ENCODE measurements at places on chromosomes 6 and 20. TPM values are rescaled to one million over a fixed set of nuclear protein-coding genes. Genes with fewer than 3 reads are reported as not detected.

- no peak for DNase-seq
Observed at GRCh38 chr6:68958327-68958726, 323.2 kb downstream of the ADGRB3 start.

- DNase-seq, result no peak
Observed at GRCh38 chr6:160095146-160095845, 26.3 kb upstream of the SLC22A1 start.

DNA sequence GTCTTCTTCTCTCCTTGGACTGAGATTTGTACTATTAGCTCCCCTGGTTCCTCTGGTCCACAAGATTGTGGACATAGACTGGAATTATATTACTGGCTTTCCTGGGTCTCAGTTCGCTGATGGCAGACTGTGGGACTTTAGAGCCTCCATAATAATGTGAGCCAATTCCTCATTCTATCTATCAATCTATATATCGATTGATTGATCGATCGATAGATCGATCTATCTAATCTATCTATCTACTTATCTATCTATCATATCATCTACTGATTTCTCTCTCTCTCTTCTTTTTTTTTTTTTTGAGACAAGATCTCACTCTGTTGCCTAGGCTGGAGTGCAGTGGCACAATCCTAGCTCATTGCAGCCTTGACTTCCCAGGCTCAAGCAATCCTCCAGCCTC lies 51.5 kb upstream of the DDR1 start:
- no peak for DNase-seq

DNA sequence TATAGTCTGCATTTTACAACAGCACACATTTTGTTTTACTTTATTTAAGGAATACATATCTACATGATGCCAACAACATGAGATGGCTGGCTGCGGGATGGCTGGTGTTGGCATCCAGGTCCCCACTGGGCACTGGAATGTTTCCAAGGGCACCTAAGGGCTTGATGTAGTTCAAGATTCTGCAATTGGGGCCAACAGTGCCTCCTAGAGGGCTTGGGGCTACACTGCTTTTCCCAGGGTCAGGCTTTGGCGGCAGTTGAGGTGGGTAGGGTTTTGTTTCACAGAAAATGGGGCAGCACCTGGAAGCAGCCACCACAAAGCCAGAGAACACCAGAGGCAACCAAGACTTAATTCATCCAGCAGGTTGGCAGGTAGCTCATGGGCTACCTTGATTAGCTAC lies 202.2 kb upstream of the PRND start:
- DNase-seq, result no peak

DNA sequence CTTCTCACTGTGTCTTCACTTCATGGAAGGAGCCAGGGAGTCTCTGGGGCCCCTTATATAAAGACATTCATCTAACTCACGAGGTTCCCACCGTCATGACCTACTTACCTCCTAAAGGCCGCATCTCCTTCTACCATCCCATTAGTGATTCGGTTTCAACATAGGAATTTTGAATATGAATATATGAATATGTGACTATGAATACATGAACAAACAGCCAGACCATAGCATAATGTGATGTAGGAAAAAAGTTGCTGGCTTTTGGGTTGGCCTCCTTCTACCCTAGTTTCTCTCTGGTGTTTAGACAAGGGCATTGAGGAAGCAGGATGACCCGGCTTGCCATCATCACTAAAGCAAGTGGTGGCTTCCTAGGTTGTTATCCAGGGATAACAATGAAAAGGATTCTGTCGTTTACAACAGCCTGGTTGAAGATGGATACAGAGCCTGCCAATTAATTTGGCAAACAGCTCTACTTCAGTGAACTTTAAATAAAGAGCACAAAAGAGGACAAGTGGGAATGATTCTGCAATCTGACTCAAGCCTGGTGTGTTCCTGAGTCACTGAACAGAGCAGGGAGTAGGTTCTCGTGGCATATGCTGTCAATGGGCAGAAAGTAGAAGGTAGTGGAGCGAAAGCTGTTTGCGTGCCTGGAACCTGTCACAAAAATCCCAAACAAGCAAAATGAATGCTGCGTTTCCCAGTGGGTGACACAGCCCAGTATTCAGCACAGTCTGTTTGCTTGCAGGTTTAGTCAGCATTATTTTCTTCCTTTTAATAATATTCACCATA lies 44.0 kb upstream of the DOK5 start:
- no peak for DNase-seq

- no peak for DNase-seq
Observed at GRCh38 chr6:63807056-63807455, 171.5 kb downstream of the PHF3 start.

DNA sequence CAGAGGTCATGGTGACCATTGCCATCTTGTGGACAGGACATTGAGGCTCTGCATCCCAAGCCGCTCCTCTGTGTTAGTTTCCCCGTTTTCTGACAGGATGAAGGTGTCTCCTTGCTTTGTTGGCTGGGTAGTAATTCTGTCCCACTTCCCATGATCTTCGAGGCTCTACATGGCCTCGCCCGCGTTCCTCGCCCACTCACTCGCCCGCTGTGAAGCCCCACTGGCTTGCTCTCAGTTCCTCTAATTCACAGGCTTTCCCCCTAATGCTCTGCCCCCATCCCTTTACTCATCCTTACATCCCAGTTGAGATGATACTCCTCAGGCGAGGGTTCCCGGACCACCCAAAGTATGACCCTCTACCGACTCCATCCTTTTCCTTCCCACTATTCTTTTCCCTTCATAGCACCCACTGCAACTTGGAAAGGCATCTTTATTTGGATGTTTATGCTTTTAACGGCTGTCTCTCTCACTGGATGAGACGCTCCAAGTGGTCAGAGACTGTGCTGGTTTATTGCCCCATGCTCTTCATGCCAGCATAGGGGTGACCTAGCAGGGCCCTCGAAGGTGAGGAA lies 511 bp upstream of the SLC35B2 start:
- no peak for DNase-seq

The TBX18 gene
- 5.5 TPM for total RNA-seq

The SLC22A7 gene
- total RNA-seq, result not detected

All from Right ventricle myocardium superior (tissue), 1 donor.